Frontal cortex (tissue), 4 donors: ENCODE measurements at places on chromosomes 3 and 15. TPM values are rescaled to one million over a fixed set of nuclear protein-coding genes. Genes with fewer than 3 reads are reported as not detected.

Gene LRRC49
- 145 TPM for total RNA-seq

Gene WDR48
- 111 TPM for total RNA-seq

Gene SNRPN
- total RNA-seq, result 216 TPM

Gene GLDN
- total RNA-seq, result 2.0 TPM

Gene CCDC9B
- total RNA-seq, result 0.41 TPM

Gene CELSR3
- total RNA-seq, result 27.7 TPM

Gene KIF15
- total RNA-seq, result 6.9 TPM

Gene IL5RA
- total RNA-seq, result under 0.01 TPM

Gene HIGD2B
- total RNA-seq, result under 0.01 TPM

Gene MUC4
- total RNA-seq, result 0.41 TPM

GRCh38 chr3:73405853-73406252 lies 218.9 kb downstream of the PDZRN3 start:
- DNase-seq, result no peak

- no peak for DNase-seq
These were observed 871.2 kb upstream of the NR2F2 start for GRCh38 chr15:95459273-95459672.

DNA sequence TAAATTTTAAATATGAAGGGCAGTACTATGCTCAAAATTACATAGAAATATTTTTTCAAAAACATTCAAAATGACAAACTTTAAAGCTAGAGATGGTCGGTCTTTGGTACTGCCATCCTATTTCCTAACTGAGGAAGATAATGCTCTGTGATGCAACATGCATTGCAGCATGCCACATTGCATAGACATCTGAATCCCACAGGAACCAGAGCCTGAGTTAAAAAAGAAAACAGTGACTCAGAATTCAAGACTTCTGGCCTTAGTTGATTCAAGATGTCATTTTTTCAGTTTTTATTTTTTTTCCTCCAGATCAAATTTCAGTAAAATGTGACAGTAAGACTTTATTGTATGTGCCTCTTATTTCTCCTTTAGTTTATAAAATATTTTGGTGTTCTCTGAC lies 33.1 kb downstream of the TP63 start:
- DNase-seq, result no peak

DNA sequence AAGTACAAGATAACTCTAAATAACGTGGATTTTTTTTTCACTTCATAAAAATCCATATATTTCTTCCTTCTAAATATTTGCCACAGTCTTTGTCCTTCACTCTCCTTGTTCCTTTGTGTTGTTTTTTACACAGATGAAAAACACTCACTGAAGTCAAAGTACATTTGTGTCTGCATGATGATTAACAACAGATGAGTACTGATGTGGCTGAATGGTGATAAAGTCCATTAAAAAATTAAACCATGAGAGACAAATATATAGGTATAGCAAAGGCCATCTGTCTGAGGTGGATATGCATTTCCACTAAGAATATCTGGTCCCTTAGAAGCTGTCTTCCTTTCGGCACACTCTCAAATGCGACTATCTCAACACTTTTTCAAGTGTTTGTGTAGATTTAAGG lies 317.5 kb upstream of the MCTP2 start:
- DNase-seq, result no peak

DNA sequence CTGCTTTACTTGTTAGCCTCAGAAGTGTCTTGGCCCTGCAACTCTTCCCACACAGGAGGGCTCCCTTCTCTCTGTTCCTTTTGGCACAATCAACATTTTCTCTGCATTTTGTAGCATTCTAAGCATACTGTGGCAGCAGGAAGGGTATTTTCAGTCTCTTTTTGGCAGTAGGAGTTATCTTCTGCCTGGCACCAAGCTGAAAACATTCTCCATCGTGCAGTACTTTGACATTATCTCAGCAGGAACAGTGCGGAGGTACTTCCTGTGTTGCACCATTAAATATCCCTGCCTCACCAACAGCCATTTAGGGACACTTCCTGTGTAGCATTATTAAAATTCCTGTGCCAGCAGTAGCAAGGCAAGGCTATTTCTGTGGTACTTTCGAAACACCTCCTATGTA lies 233.2 kb upstream of the SEMA6D start:
- DNase-seq, result no peak

DNA sequence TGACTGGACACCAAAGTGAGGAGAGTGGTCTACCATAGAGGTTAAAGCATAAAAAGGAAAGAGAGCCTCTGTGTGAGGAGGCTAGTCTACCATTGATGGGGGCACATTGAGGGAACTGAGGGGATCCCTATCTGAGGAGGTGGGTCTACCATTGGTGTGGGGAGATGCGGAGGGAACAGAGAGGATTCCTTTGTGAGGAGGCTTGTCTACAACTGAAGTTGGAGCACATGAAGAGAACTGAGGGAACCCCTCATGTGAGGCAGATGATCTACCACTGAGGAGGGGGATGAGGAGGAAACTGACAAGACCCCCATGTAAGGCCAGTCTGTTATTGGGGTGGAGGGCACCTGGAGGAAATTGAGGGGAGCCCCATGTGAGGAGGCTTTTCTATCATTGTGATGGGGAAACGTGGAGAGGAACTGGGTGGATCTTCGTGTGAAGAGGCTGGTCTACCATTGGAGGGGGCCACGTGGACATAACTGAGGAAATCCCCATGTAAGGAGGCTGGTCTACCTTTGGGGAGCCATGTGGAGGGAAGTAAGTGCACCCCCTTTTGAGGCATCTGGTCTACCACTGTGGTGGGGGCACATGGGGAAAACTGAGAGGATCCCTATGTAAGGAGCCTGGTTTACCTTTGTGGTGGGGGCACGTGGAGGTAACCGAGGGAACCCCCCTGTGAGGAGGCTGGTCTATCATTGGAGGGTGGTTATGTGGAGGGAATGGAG lies 160.1 kb downstream of the FBLN2 start:
- DNase-seq, result no peak

DNA sequence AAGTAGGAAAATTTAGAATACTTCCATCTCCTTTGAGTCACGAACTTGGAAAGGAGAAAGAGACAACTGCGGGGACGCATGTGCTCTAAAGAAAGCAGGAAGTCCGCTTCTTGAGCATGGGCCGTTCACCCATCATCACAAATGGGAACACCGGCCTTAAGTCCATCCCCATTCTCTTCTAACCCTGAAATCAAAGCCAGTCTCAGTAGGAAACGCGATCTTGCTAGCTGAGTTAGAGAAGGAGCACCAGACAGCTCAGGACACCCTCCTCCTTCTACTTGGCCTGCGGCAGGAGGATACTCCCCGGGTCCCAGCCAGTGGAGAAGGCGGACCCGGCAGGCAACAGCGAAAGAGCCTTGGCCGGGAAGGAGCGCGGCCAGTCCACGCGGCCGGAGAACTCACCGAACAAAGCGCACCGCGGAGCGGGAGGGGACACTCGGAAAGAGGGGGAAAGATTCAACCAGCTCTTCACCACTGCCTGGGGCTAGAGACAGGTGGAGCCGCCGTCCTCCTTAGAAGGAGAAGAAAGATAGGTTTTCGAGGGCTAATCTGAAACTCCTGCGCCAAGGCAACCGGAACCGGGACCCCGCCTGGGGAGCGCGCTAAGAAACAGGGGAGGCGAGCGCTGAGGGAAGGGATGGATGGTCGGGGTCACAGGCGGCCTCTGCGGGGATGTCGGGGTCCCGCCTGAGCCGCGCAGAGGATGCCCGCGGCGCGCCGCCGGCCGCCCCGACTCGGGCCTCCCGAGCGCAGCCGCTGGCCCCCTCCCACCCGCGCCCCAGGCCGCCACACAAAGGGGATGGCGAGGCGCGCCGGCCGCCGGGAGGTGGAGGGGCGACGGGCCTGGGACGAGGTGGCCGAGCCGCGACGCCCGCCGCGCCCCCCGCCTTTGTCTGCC lies 818 bp downstream of the SLC4A7 start:
- peak; percentile 20 for DNase-seq

DNA sequence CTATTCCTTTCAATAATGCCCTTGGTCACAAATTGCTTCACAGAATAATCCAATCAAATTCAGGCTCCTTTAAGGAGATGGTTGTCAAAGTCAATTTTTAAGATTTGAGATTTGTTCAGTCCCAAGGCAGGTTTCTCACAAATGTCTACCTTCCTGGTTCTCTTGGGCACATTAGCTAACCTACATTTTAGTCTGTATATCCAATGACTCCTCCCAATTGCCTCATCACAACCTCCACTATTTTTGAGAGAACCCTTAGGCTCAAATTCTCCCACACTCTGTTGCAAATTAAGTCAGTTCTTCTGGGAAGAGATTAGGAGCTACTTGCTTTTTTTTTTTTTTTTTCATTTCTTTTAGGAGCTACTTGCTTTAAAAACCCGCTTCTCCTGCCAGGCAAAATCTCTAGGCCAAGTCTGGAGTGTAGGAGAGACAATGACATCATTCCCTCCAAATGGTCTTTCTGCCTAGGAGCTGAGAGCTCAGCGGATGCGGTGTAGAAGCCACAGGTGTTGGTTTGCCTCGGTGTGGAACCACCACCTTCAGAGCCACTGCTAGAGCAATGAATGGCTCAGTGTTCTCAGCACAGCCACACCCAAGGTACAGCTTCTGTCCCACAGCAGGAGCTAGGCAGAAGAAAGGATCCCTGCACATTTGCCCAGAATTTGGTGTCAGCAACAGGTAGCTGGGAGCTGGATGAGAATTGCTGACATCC lies 10.0 kb upstream of the INO80 start:
- DNase-seq, result no peak

DNA sequence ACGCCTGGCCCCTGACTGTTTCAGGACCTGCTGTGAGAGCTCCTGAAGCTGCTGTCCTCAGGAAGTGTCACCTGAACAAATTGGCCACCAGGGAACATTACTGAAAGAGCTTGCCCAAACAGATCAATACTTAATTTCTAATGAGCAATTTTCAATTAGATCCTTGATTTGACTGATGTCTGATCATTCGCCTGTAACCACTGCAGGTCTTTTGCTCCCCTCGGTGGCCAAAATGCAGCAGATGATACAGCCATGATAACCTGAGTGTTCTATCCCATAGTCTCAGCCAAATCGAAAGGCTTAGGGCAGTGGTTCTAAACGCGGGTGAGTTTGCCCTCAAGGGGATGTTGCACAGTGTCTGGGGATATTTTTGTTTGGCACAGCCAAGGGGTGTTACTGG lies 57.6 kb upstream of the MEX3B start:
- no peak for DNase-seq

DNA sequence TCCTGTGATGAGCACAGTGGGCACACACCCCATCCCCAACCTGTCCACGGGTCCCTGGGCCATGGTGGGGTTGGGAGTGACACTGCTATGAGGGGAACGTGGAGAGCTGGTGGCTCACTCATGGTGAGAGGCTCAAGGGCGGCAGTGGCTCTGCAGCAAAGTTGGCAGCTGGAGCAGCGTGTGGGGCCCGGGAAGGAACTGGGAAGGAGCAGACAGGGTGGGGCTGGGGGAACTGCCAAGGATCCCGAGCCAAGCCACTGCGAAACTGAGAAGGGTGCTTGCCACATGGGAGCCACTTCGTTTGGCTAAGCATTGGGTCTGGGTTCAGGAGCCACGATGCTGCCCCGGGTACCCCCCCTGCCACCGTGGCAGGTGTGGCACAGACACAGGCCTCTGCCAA lies 80.1 kb downstream of the SNRK start:
- DNase-seq, result no peak

GRCh38 chr3:54146506-54147239 lies 24.3 kb downstream of the CACNA2D3 start:
- DNase-seq, result peak; percentile 64

DNA sequence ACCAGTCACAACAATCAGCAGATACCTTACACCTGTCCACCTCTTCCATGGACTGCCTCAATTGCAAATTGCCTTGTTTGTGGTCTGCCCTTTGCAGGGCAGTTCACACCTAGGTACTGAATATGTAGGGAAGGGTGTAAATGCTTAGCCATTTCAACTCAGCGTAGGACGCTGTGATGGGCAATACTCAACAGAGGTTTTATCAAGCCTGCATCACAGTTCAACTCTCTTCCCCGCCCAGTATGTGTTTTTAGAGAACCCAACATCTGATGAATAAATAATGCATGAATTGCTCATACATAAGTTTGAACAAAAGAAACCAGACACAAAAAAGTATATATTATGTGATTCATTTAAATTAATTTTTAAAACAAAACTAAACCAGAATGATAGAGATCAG lies 124.4 kb downstream of the P2RY1 start:
- DNase-seq, result no peak

DNA sequence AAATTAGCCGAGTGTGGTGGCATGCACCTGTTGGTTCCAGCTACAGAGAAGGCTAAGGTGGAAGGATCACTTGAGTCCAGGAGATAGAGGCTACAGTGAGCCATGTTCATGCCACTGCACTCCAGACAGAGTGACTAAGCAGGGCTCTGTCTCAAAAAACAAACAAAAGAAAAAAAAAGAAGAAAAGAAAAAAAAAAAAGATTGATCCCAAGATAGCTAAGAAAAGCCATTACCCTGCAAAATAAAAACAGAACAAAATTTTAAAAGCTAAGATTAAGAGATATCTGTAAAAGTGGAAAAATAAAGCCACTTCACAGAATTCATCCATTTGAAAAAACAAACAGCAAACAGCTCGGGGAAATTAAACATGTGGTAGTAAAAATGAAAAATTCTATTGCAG lies 23.8 kb downstream of the LRRC2 start:
- no peak for DNase-seq

- no peak for DNase-seq
These were observed 10.1 kb upstream of the DCP1A start for GRCh38 chr3:53357458-53357857.

DNA sequence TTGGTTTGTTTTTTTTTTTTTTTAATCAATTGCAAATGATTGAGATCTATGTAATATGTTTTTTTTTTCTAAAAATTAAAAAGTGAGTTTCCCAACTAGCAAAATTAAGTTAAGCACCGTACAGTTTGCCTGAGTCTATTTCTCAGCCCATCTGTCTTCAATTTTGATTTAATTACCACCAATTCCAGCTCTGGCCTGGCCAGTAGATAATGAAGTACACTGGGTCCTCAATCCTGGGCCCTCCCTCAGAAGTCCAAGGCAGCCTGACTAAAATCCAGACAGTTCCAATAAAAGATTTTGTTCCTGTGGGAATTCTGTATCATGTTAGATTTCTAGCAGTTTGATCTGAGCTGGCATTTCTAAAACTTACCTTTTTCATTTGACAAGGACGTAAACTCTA lies 887.2 kb downstream of the NAALADL2 start:
- no peak for DNase-seq

DNA sequence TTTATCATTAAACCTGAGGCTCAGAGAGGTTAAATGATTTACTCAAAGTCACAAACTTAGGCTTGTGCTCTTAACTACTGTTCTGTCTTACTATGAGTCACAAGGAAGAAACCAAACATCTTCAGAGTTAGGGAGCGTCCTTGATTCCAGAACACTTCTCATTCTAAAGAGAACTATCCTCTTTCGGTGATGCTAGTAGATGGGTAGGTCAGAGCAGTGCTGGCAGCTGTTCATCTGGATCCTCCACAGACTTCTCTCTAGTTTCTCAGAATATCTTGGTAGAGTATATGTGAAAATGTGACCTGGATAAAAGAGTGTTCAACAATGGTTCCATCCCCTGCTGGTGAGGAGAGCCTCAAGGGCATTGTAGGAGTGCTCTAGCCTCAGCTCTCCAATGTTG lies 3.3 kb downstream of the ARL6IP5 start:
- no peak for DNase-seq

- DNase-seq, result peak; percentile 30
These were observed 11.8 kb downstream of the ANAPC13 start for GRCh38 chr3:134473868-134474546.

GRCh38 chr3:25257026-25257425 lies 171.0 kb upstream of the RARB start:
- DNase-seq, result no peak

- DNase-seq, result no peak
These were observed 320.3 kb upstream of the SATB1 start for GRCh38 chr3:18745472-18745871.

- DNase-seq, result no peak
These were observed 81.7 kb upstream of the DPH6 start for GRCh38 chr15:35627696-35628095.
